ENCODE measurements at places on chromosomes 5 and 9.
A peak's percentile ranks its signal among the peaks of the same experiment; 100 is the strongest.

GRCh38 chr9:113620377-113621161 lies 157.0 kb downstream of the RGS3 start:
- no peak overlapping the region for H3K27ac ChIP-seq
- H3K4me3 ChIP-seq: no peak overlapping the region
- DNase-seq: no peak
- no peaks in the 10 kb centered on the region for H3K36me3 ChIP-seq
- no peaks in the 10 kb centered on the region for H3K4me1 ChIP-seq

GRCh38 chr9:134384811-134385479 lies 58.7 kb downstream of the RXRA start:
- H3K36me3 ChIP-seq: peaks cover 17% of the 10 kb centered on the region
- no peak for DNase-seq
- no peak overlapping the region for H3K27ac ChIP-seq
- H3K4me1 ChIP-seq: peaks cover 44% of the 10 kb centered on the region
- no peaks in the 10 kb centered on the region for H3K27me3 ChIP-seq
- no peak overlapping the region for H3K4me3 ChIP-seq

GRCh38 chr9:129675620-129676019 lies 10.2 kb downstream of the PRRX2 start:
- H3K4me3 ChIP-seq: no peak overlapping the region
- no peaks in the 10 kb centered on the region for H3K4me1 ChIP-seq
- no peak overlapping the region for H3K27ac ChIP-seq
- peaks cover 55% of the 10 kb centered on the region for H3K27me3 ChIP-seq

DNA sequence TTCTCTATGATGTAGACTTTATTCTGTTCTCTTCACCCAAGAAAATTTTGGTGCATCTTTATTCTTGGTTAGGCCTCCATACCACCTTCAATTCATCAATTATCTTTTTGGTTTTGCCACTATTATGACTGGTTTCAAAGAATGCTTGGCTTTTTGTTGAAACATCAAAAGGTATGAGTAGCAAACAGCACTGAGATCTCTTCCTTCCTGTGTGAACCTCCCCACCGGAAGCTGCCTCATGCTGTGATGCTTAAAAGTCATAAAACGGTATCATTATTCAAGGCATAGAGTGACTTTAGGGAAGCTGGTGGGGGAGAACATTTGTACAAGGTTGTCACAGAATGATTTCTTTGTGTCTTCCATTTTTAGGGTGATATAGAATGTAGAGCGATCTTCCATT lies 70.6 kb downstream of the IQGAP2 start:
- peak; percentile 62 for DNase-seq
- H3K36me3 ChIP-seq: peaks cover 15% of the 10 kb centered on the region
- H3K27me3 ChIP-seq: no peaks in the 10 kb centered on the region
- H3K4me1 ChIP-seq: peaks cover 77% of the 10 kb centered on the region
- H3K27ac ChIP-seq: peak overlapping the region; percentile 100

DNA sequence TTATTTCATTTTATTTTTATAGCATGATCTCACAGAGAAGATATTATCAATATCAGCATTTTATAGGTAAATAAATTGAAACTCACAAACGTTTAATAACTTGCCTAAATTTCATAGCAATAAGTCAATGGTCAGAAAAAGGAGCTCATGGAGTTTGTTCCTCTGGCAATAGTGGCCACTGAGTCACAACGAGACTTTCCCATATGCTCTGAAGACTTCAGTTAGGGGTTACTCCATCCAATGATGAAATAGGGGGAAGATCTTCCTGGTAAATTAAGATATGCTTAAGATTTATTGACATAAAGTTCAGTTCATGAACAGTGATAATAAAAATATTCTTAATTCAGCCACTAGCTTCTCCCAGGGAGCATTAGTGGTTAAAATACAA lies 43.5 kb upstream of the HTR4 start:
- peaks cover 46% of the 10 kb centered on the region for H3K27me3 ChIP-seq
- no peaks in the 10 kb centered on the region for H3K36me3 ChIP-seq
- no peak overlapping the region for H3K4me3 ChIP-seq
- no peak overlapping the region for H3K27ac ChIP-seq
- no peaks in the 10 kb centered on the region for H3K4me1 ChIP-seq

GRCh38 chr9:88178641-88179040 lies 40.4 kb upstream of the SPATA31C2 start:
- DNase-seq: no peak

All from central memory CD8-positive, alpha-beta T cell (primary cell).